ENCODE measurements at places on chromosomes 16 and 17.

- no peak for DNase-seq
Observed at GRCh38 chr16:4496305-4496704, 20.1 kb downstream of the HMOX2 start.

- no peak for DNase-seq
Observed at GRCh38 chr17:2964831-2965230, 98.6 kb downstream of the OR1D5 start.

- DNase-seq, result peak; percentile 58
Observed at GRCh38 chr16:48353565-48354163, 31.5 kb downstream of the SIAH1 start.

- no peak for DNase-seq
Observed at GRCh38 chr17:4497101-4497824, 1.4 kb upstream of the SPNS2 start.
